ENCODE measurements at places on chromosomes 11 and 22.

GRCh38 chr22:46803936-46804335 is 41.5 kb downstream of the TBC1D22A start:
- DNase-seq: no peak

DNA sequence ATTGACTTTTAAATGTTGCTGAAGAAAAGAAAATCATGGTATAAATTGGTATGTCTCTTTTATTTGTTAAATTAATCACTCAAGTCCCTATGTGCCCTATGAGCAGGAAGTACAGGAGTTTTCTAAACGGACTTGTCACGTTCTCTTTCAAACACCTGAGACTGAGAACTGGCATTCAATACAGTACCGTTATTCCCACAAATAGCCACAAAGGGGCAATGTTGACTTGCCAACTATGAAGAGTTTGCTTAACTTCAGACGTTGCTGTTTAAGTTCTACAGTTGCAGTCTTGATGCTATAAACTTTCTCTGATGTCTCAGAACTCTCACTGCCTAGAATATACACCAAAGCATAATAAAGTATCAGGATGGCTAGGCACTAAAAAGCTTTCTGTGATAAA is 7.6 kb downstream of the OR56A1 start:
- DNase-seq: peak; percentile 49

GRCh38 chr11:95076416-95076815 is 9.7 kb downstream of the SRSF8 start:
- DNase-seq: peak; percentile 62

GRCh38 chr11:109864151-109864661 is 229.0 kb upstream of the ZC3H12C start:
- no peak for DNase-seq

DNA sequence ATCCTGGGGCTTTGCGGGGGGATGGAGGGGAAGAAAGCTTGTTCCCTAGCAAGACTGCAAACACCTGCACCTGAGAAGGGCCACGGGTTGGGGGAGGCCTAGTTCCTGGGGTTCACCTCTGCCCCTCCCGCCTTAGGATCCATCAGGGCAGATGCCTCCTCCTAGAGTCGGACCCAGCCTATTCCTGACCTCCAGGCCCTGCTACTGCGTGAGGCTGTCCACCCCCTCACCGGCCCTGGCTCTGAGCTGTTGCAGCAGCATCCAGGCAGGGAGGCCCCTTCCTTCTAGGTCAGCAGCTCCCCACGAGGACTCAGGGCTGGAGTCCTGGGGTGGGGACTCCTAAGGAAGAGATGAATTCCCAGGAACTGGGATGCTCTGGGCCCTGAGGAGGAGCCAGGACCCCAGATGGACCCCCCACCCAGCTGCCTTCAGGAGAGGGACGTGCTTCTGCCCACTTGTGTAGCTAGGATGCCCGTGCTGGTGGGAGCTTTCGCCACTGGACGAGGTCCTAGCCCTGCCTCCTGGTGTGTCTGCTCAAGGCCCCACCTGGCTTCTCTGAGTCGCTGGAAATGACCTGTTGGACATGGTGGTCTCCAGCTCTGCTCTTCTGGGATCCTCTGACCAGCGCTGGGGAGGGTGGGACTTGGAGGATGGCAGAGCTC is 10.3 kb downstream of the MRGPRF start:
- no peak for DNase-seq

DNA sequence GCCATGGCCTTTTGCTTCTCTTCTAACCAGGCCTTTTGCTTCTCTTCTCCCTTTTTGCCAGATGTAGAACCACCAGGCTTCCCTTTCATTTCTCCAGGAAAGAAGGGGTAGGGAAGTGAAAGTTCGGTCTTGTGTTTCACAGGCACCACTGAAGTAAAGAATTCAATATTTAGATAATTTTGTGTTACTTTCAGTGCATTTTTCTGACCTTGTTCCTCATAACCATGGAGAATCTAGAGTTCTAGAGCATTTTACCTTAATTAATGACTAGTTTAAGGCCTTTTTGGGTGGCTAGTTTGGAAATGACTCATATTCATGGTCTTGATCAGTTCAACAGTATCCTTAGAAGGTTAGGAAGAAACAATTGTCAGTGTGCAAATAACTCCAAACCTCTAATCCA is 22.7 kb downstream of the GRAMD1B start:
- DNase-seq: peak; percentile 89

DNA sequence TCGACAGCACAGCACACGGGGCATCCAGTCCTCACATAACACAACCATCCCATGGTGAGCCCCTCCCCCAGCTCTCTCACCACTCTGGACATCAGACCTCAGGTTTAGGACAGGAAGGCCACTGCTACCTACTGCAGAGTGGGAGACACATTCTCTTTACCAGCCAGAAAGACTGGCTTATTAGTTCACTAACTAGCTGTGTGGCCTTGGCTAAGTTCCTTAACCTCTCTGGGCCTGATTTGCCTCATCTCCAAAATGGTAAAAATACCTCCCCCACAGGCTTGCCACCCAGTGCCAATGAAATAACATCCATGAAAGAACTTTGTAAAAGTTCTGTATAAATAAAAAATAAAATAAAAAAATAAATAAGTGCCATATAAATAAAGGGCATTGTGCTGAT is 32.1 kb downstream of the USH1C start:
- DNase-seq: no peak

GRCh38 chr22:30556388-30556787 is 9.8 kb upstream of the SEC14L6 start:
- DNase-seq: peak; percentile 4

GRCh38 chr22:24153959-24154358 is 27.3 kb upstream of the SUSD2 start:
- no peak for DNase-seq

- no peak for DNase-seq
Measured at GRCh38 chr11:16834384-16834783, 95.9 kb downstream of the C11orf58 start.

DNA sequence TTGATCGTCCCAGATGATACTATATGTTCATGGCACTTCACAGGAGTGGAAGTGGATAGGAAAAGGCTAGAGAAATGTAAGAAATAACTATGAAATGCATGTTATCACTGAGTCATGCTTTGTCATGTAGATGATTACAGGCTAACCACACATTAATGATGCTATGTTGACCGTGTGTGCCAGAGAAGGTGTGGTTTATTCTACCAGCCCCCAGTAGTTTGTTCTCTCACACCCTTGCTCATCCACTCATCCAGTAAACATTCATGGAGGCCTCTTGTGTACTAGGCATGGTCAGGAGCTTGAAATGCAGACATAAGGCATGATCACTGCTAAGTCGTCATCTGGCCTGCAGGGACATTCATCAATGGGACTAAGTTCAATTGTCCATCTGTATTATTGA is 153.0 kb upstream of the PITPNB start:
- no peak for DNase-seq

GRCh38 chr22:36145881-36146280 is 14.7 kb downstream of the APOL3 start:
- no peak for DNase-seq

DNA sequence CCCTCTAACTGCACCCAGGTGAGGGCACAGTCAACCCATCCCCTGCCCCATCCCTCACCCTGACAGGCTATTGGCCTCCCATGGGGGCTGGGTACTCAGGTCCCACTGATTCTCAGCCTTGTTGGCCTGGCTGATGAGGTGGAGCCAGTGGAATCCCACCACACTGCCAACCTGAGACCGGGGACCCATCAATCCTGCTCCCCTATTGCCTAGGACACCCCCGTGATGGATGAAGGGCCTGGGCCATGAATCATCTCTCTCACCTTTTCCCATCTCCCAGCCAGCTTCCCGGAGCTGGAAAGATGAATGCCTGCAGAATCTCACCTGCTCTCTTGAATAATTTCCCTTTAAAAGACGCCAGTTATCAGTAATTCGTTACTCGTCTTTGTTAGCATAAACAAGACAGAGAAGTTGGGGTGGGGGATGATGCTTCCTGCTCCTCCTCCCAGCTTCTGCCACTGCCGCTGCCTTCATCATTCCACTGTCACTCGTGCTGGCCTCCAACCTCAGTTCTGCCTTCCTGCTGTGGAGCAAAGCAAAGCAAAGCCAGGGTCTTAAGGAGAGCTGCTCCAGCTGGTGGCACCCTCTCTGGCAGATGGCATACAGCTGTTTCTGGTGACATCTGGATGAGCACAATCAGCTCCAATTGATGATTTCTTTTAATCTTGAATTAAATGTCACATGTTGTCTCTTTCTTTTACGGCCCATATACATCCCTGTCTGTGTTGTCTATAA is 204.0 kb upstream of the NECTIN1 start:
- no peak for DNase-seq

DNA sequence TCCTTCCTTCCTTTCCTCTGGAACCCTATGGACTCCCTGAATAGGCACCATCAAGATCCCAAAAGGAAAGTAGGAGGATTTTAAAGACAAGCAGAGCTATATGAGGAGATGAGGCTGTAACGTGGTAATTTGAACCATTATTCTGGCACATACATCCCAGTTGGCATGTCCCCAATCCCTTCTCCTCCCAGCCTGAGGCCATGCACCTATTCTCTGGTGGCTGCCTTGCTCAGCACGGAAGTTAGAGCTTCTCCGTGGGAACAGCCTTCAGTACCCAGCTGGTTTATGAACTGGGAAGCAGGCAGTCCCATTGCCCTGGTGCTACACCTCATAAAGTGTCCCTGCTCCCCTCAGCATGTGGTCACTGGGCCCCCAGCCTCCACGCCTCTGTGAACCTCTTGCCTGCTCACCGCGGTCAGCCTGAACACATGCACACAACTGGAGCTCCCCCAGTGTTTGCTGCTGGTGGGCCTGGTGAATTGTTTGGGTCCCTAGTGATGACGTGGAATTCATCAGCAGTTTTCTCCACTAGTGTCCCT is 139.9 kb upstream of the PLET1 start:
- DNase-seq: no peak

DNA sequence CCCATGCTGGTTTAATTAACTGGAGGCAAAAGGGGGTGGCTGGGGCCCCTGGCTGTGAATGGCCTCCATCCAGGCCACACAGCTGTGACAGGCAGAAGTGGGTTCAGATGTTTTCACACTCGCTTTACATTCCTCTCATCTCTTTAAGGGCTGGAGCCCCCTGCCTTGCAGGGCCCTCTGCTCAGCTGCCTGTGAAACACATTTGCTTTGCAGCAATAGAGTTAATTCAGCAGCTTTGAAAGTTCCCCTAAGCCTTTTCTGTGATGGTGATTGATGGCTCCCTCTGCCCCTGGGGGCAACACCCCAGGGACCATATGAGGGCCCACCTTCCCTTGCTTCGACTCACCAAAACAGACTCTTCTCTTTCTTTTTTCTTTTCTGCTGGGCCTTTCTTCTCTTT is 139.3 kb downstream of the FEZ1 start:
- no peak for DNase-seq

- no peak for DNase-seq
Measured at GRCh38 chr11:76783294-76783895, at the start of gene TSKU. TSKU (plus strand) TSS chr11:76783356; CDS start chr11:76795617, 12,261 bp downstream.

GRCh38 chr11:75822541-75822940 is 7.5 kb downstream of the UVRAG start:
- peak; percentile 4 for DNase-seq

GRCh38 chr22:46535876-46536536 is 1.4 kb downstream of the CELSR1 start:
- no peak for DNase-seq

DNA sequence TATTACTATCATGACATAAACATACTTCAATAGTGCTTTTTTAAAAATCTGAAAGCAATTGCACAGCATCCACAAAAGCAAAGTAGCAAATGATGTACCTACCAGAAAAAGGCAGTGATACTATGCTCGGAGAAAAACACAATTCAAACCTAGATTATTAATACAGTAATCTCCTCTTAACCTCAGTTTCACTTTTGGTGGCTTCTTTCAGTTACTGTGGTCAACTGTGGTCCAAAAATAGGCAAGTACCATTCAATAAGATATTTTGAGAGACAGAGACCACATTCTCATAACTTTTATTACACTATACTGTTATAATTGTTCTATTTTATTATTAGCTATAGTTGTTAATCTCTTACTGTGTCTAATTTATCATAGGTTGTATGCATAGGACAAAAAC is 20.8 kb downstream of the KCNA4 start:
- no peak for DNase-seq

DNA sequence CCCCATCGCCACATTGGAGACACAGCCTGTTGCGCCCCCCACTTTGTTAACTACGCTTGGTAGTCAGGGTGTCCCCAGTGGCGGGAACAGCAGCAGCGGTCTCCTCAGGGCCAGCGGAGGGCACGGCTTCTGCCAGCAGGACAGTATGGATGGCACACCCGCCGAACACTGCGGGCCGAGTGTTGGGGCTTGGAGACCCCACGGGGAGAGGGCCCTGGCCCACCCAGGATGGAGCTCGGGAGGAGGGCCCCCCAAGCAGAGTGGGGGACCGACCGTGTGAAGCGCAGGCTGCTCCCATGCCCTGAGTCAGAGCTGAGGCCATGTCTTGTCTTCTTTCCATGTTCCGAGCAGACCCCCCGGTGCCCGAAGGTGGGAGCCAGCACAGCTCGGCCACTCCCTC is 17.8 kb downstream of the MRPL23 start:
- DNase-seq: no peak

DNA sequence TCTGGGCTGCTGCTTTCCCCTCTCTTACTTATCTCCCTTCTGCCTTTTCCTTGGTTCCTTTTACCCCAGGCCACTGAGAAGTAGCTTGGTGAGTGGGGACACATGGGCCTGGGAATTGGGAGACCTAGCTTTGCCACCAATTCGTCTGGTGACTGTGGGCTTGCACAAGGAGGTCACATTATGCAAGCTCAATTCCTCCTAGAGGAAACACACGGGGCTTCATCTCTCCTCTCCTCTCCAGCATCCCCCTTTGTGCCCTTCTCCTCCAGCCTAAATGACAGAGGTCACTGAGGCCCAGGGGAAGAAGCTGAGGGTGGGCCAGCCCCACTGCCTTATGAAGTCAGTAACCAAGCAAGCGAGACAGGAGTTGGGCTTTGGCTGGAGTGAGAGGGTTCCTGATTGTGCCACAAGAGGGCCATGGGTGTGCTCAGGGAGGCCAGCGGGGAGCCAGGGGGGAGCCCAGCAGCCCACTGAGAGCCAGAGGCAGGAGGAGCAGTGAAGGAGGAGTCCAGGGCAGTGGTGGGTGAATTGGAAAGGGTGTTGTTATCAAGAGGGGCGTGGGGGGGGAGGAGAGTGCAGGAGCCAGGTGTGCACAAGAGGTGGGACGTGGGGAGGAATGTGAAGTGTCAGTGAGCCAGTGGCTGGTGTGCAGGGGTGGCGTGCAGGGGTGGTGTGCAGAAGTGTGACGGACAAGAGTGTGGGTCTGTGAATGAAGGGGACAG is 2.0 kb downstream of the CLCF1 start:
- DNase-seq: peak; percentile 45

- no peak for DNase-seq
Measured at GRCh38 chr11:16363706-16364105, 7.4 kb upstream of the SOX6 start.

GRCh38 chr11:73894725-73895335 is 18.0 kb downstream of the PAAF1 start:
- DNase-seq: no peak

GRCh38 chr11:130202009-130202817 is 42.6 kb downstream of the ST14 start:
- DNase-seq: peak; percentile 79

GRCh38 chr11:97965849-97966646 is 1054.7 kb upstream of the CNTN5 start:
- no peak for DNase-seq
